A375 (cell line): ENCODE measurements at places on chromosomes 3 and 15. TPM values are rescaled to one million over a fixed set of nuclear protein-coding genes. Genes with fewer than 3 reads are reported as not detected.

The SLITRK3 gene
- total RNA-seq, result 0.04 and 0.11 TPM in 2 replicates

The MED12L gene
- 0.64 and 1.5 TPM in 2 replicates for total RNA-seq

The IMPG2 gene
- total RNA-seq, result 0.04 and 0.05 TPM in 2 replicates

The SLC7A14 gene
- total RNA-seq, result not detected in 2 replicates

The RNU5B-1 gene
- total RNA-seq, result not detected in 2 replicates

The SPINK8 gene
- not detected in 2 replicates for total RNA-seq

The PRKCI gene
- total RNA-seq, result 21.0 and 23.7 TPM in 2 replicates

The SLC24A5 gene
- total RNA-seq, result not detected in 2 replicates

The MESP2 gene
- total RNA-seq, result 0.74 and 0.98 TPM in 2 replicates

The DISP2 gene
- 0.15 and 1.0 TPM in 2 replicates for total RNA-seq

The MYLK gene
- total RNA-seq, result 8.8 and 13.6 TPM in 2 replicates

The XIRP1 gene
- not detected in 2 replicates for total RNA-seq

The ZNF860 gene
- 2.8 and 3.6 TPM in 2 replicates for total RNA-seq

The NMNAT3 gene
- total RNA-seq, result 0.08 and 0.15 TPM in 2 replicates

The GPR156 gene
- total RNA-seq, result 0.37 and 0.83 TPM in 2 replicates

The DUOXA2 gene
- not detected in 2 replicates for total RNA-seq

The TIMP4 gene
- not detected in 2 replicates for total RNA-seq

The HPS3 gene
- 5.4 and 6.6 TPM in 2 replicates for total RNA-seq

The SPINT1 gene
- total RNA-seq, result 1.6 and 2.5 TPM in 2 replicates

The TMEM45A gene
- 0.82 and 1.4 TPM in 2 replicates for total RNA-seq

The RPL29 gene
- total RNA-seq, result 1,860 and 1,974 TPM in 2 replicates

The APH1B gene
- total RNA-seq, result 1.6 and 1.8 TPM in 2 replicates

The AGBL1 gene
- total RNA-seq, result not detected in 2 replicates

The CHRNA3 gene
- not detected in 2 replicates for total RNA-seq

The TMOD2 gene
- total RNA-seq, result 3.0 and 4.3 TPM in 2 replicates

The SYNPR gene
- total RNA-seq, result not detected in 2 replicates

The ZBED2 gene
- not detected in 2 replicates for total RNA-seq

The ZKSCAN7 gene
- total RNA-seq, result not detected in 2 replicates

The APBA2 gene
- 42.8 and 45.4 TPM in 2 replicates for total RNA-seq

The WDR49 gene
- not detected in 2 replicates for total RNA-seq

The SPESP1 gene
- 16.2 and 20.4 TPM in 2 replicates for total RNA-seq

The CYP19A1 gene
- total RNA-seq, result not detected in 2 replicates

The IL17RD gene
- 2.0 TPM in 2 replicates for total RNA-seq

The ALDH1A2 gene
- not detected in 2 replicates for total RNA-seq

The FOXP1 gene
- 13.2 and 13.6 TPM in 2 replicates for total RNA-seq

The JMJD7 gene
- 9.4 and 9.9 TPM in 2 replicates for total RNA-seq

The DNAJC19 gene
- total RNA-seq, result 21.4 and 30.7 TPM in 2 replicates

The SPG21 gene
- total RNA-seq, result 44.2 and 48.8 TPM in 2 replicates

The CYP1A2 gene
- total RNA-seq, result not detected in 2 replicates

The CD276 gene
- total RNA-seq, result 62.0 and 85.1 TPM in 2 replicates

The GRAMD1C gene
- 5.2 and 6.4 TPM in 2 replicates for total RNA-seq

The ECE2 gene
- not detected in 2 replicates for total RNA-seq

The GPR149 gene
- not detected in 2 replicates for total RNA-seq

The DMXL2 gene
- 12.4 and 12.6 TPM in 2 replicates for total RNA-seq

The GXYLT2 gene
- total RNA-seq, result 14.3 and 21.3 TPM in 2 replicates

The GPR27 gene
- total RNA-seq, result not detected in 2 replicates

The COL7A1 gene
- total RNA-seq, result 14.6 and 21.1 TPM in 2 replicates

The EOMES gene
- 0.11 and 0.50 TPM in 2 replicates for total RNA-seq

The DAZL gene
- not detected in 2 replicates for total RNA-seq

The CYP8B1 gene
- total RNA-seq, result 0.11 TPM in 1 of 2 replicates, not detected in the other

The GATA2 gene
- 6.3 TPM in 2 replicates for total RNA-seq

The PLSCR5 gene
- total RNA-seq, result not detected in 2 replicates

The SMCO1 gene
- total RNA-seq, result not detected in 2 replicates

The ARNT2 gene
- total RNA-seq, result 21.2 and 22.9 TPM in 2 replicates

The RARB gene
- total RNA-seq, result 0.80 and 0.94 TPM in 2 replicates
